ENCODE measurements at places on chromosomes 11 and 22.

- no peak for DNase-seq
Measured at GRCh38 chr22:39251762-39252460, 7.1 kb upstream of the PDGFB start.

GRCh38 chr11:18193010-18193409, 20.4 kb downstream of the MRGPRX4 start:
- DNase-seq = no peak

DNA sequence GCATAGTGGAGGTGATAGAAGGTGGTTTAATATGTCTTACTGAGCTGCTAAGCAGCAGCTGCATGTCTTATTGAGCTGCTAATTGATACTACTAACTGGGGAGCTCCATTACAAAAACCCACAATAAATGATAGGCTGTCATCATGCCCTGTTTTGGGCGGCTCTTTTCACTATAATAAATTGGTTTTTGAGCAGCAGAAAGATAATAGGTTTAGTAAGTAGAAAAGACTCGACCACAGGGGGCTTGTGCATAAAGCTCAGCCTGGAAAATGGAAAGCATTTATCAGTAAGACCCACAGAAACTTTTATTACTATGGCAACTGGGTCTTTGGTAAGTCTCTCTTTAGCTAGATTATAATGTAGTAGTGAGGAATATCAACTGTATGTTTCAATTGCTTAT, 117.6 kb downstream of the LDLRAD3 start:
- DNase-seq = no peak

- DNase-seq = no peak
Measured at GRCh38 chr11:13378316-13378715, 84.7 kb downstream of the BTBD10 start.

DNA sequence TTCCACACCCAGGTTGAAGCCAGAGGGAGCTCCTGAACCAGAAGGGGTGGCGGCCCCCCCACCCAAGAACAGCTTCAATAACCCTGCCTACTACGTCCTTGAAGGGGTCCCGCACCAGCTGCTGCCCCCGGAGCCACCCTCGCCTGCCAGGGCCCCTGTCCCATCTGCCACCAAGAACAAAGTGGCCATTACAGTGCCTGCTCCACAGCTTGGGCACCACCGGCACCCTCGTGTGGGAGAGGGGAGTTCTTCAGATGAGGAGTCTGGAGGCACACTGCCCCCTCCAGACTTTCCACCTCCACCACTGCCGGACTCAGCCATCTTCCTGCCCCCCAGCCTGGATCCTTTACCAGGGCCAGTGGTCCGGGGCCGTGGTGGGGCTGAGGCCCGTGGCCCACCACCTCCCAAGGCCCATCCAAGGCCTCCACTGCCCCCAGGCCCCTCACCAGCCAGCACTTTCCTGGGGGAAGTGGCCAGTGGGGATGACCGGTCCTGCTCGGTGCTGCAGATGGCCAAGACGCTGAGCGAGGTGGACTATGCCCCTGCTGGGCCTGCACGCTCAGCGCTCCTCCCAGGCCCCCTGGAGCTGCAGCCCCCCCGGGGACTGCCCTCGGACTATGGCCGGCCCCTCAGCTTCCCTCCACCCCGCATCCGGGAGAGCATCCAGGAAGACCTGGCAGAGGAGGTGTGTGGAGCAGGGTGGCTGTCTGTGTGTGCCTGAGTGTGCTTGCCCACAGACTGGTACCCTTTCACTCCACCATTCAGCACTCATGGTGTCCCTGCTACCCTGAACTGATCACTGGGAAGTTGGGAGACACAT, 6.7 kb downstream of the PHOX2A start:
- no peak for DNase-seq

DNA sequence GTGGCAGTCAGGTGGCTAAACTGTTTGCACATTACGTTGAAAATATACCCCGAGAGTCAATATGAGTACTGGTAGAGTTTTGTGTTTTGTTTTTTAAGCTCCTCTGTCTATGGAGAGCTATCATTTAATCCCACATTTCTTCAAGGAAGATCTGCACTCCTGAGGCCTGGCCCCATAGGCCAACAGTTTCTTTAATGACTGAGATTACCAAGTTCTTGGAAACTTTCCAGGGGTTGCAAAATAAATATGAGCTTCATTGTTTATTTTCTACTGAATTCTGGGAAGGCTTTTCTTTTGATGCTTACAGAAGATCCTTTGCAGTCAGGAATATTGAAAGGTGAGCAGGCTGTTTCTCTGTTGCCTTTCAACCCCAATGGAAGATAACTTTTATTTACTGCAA, 452.0 kb downstream of the JRKL start:
- no peak for DNase-seq

GRCh38 chr11:24872651-24873311, 375.9 kb downstream of the LUZP2 start:
- DNase-seq = no peak

GRCh38 chr11:32088117-32088941, 2.5 kb upstream of the RCN1 start:
- no peak for DNase-seq

GRCh38 chr22:40243891-40244290, 66.2 kb downstream of the TNRC6B start:
- no peak for DNase-seq

DNA sequence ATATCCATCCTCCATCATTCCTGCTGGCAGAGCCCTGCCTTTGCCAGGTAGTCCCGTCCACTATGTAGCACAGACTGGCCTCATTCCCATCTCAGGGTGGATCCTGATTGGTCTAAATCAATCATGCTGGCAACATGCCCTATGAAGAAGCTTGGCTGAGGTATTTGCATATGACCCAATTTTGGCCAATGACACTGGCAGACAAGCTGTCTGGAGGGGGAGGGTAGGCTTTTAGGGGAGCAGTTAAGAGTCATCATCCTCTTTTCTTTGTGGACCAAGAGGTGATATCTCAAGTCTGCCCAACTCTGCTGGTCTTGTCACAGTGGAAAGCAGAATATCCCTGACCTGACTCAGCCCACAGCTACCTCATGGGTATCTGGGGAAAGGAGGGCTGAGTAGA, 5.1 kb downstream of the CCDC89 start:
- DNase-seq = peak; percentile 83

GRCh38 chr22:40399621-40400020, 29.2 kb downstream of the SGSM3 start:
- DNase-seq = no peak

- no peak for DNase-seq
Measured at GRCh38 chr11:28615542-28615941, 507.4 kb downstream of the METTL15 start.

GRCh38 chr11:41522899-41523672, 63.6 kb upstream of the LRRC4C start:
- DNase-seq = no peak

DNA sequence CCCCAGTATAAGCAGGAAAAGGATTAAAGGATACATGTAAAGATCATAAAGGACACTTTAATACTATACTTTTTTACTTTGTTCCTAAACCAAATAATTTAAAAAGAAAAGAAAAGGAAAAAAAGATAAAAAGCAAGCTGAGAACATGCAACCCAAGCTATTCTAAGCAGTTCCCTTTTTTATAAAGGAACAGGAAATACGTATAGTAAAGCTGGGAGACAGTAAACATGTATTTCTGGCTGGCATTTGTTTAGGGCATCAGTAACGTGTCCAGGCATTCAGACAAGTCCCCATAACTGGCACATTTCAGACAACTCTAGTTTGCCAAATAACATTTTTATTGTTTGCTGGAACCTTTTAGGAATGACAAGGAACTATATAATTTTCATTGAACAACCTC, 24.9 kb downstream of the BCO2 start:
- no peak for DNase-seq

GRCh38 chr11:1172729-1173117, 15.0 kb downstream of the MUC5AC start:
- DNase-seq = no peak

DNA sequence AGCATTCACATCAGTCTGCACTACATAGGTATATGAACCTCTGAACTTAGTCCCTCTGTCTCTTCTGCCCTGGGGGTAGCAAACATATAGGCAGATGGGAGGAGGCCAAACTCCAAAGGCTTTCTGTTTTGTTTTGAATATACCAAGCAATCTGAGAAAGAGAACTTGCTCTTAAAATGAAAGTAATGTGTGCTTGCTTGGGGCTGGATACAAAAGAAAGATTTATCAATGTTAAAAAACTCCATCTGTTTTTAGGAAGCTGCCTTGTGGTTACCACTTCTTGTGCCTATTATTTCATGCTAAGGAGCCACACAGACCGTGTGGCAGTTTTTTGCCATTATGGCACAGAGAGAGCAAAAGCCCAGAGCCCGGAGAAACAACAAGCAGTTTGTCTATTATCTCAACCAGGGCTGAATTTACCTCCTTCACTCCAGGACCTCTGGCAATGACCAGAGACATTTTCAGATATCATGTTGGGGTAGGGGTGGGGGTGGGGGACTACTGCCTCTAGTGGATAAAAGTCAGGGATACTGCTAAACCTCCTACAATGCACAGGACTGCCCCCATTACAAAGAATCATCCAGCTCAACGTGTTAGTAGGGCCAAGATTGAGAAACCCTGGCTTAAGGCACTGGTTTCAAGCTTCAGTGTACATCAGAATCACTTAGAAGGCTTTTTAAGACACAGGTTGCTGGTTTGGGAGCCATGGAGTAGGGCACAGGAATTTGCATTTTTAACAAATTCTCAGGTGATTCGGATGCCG, 124.2 kb downstream of the APIP start:
- DNase-seq = no peak

DNA sequence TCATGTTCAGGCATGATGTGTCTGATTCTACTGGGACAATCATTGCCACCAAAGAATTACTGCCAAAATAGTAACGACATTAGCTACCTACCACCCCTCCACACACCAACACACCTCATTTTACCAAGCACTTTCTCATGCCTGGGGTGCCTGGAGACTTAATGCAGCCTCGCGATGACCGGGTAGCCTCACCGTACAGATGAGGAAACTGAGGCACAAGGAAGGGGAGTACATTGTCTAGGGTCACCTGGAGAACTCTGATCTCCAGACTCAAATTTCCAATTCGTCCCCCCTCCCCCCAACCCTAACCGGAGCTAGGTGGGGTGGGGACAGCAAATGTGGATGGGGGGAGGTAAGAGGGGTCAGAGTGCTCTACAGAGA, 2.7 kb upstream of the RTN4RL2 start:
- no peak for DNase-seq

GRCh38 chr11:46553814-46554212, 40.0 kb downstream of the AMBRA1 start:
- no peak for DNase-seq

GRCh38 chr11:62959422-62959980, 25.3 kb downstream of the SLC22A6 start:
- DNase-seq = no peak

- no peak for DNase-seq
Measured at GRCh38 chr11:28107191-28107749, 686 bp downstream of the KIF18A start.

DNA sequence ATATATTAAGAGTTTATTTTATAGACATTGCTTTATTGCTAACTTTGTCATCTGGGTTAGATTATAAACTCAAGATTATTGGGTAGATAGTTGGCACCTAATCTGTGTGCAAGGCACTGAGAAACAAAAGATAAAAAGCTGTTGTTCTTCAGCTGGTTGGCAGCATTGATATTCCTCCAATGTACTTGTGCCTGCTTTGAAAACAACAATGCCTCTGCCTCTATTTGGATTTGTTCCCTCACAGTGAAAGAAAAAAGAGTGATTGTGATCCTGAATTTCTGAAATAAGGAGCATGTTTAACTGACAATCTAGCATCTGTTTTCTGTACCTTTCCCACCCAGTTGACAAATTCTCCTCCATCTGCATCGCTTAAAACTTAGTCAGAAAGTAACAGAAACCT, 98.3 kb downstream of the TYR start:
- no peak for DNase-seq

- no peak for DNase-seq
Measured at GRCh38 chr11:76854709-76855108, 6.0 kb upstream of the ACER3 start.

GRCh38 chr11:70507466-70508230, 109.3 kb downstream of the CTTN start:
- DNase-seq = no peak

GRCh38 chr11:69541501-69542313, 60.2 kb downstream of the LINC01488 start:
- DNase-seq = no peak

GRCh38 chr22:36828815-36829214, 12.0 kb upstream of the PVALB start:
- no peak for DNase-seq

DNA sequence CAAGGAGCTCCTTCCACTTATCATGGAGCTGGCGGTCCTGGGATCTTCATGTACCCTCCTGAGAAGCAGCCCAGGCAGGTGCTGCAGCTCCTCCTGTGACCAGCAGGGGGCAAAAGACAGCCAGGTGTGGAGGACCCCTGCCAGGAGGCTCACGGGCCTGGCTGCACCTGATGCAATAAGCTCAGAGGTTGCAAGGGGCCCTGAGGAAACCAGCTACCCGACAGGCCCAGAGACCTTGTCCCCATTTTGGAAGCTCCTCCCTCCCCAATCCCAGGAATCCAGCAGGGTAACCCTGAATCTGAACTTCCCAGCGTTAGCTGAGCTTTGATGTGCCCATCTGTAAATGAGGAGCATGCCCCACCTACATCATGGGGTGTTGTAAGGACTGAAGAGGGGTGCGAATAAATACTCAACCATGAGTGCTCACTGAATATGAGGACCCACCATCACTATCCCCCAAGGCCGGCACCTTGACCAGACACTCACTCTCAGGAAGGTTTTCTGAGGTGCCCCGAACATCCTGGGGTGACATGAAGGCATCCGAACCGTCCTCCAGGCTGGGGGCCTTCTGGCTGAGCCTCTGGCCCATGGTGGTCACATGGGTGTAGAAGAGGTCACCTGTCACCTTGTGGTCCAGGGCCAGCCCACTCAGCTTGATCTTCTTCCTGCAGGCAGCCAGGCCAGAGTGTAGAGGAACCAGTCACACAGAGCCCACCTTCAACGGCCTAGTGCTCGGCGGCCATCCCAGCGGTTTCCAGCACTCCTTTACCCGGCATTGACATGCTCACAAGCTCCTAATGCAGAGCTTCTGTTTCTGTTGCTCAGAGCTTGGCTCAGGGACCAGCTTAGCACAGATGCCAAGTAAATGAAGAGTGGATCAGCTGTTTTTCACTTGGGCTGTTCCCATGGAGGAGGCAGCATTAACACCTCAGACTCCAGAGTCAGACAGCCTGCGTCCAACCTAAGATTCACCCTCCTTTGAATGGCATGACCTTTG, 21.7 kb downstream of the SLC43A1 start:
- peak; percentile 40 for DNase-seq

GRCh38 chr11:13776134-13776815, 107.8 kb downstream of the FAR1 start:
- peak; percentile 30 for DNase-seq

GRCh38 chr11:75792127-75792731, 22.8 kb upstream of the UVRAG start:
- DNase-seq = no peak

- DNase-seq = peak; percentile 34
Measured at GRCh38 chr11:131533998-131534397, 163.6 kb downstream of the NTM start.

DNA sequence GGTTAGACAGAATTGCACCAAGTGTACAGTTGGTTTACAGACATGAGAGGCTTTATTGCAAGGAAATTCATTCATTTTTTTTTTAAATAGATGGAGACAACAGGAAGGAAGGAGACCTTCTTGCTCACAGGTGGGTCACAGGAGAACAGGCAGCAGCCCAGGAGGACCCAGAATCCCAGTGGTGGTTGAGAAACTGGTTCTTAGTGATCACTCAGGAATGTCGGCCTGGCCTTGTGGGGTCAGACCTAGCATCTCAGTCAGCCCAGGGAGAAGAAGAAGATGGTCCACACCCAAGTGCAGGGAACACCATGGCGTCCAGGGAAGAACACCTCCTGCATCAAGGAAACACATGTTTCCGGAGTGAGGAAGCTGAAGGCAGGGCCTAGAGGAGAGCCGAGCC, 849 bp downstream of the KRTAP5-11 start:
- DNase-seq = no peak

- DNase-seq = no peak
Measured at GRCh38 chr11:32963721-32964120, 52.0 kb upstream of the DEPDC7 start.
